ENCODE measurements at places on chromosomes 7 and 10.

DNA sequence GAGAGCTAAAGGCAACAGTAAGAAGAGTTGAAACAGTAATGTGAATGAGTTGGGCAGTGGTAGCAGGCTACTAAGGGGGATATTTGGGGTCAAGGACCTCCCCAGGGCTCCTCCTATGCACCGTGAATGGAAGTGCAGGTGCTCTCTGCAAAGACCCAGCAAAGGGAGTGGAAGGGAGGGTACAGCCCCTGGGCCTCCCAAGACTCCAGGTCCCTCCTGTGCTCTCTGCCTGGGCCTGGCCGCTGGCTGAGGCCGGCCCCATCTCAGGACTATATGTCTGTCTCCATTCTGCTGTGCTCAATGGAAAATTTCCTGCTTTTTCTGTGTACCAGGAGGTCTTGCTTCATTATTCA lies 372.1 kb upstream of the MKI67 start:
- DNase-seq, result no peak

GRCh38 chr7:149827089-149827981 lies 10.8 kb upstream of the ZNF862 start:
- no peak for DNase-seq

DNA sequence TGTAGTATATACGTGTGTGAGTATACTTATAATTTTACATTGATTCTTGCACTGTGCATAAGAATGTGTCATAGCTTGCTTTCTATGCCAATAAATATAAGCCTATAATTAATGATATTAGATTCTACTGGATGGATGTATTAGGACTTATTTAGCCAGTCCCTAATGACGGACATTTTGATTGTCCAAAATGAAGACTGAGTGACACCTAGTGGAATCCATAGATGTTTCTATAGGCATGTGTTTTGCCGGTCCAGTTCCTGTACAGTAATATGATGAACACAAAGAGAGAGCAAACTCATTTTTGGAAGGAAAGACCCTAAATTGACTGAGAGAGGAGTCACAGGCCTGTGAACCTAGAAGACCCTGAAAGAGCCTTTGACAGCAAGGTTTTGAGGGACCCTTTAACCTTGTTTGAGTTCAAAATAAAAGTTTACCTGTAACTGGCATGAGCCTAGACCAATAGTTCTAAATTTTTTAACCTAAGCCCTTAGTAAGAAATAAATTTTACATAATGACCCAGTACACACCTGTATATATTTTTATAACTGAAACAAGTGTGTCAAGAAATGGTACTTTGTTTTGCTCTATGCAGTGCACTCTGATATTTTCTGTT lies 42.4 kb upstream of the AGBL3 start:
- DNase-seq, result no peak

DNA sequence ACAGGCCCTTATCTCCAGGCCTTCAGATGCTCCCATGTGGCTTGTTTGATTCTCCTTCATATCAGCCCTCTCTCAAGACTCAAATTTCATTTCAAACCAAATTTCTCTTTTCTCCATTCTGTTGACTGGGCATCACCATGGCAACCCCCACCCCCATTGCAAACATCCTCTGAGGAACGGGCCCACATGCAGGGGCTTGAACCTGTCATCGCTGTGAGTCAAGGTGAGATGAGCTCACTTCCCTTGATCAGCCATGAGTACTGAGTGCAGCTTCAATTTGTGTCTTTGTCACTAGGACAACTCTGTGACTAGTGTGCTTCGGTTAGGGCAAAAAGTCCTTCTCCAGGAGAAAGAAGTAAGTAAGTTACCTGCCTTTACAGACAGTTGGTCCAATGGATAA lies 41.9 kb downstream of the CALML3 start:
- no peak for DNase-seq

- DNase-seq, result no peak
These were observed 38.2 kb upstream of the CCDC3 start for GRCh38 chr10:13039761-13040160.

DNA sequence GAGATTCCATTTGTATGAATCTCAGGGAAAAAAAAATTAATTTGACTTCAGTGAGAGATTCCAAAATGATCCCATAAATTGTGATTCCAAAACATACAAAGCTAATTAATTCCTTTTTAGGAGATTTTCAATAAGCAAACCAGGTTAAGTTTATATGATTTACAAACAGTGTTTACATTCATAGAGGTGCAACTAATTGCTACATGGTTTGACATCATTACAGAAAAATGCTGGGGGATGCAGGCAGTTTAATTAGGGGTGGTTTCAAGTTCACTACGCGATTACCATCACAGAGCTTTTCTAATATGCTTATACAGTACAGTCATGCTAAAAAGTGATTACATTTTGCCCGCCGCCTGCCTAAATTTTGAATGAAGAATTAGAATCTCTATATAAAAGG lies 143.2 kb upstream of the MGMT start:
- DNase-seq, result no peak

- DNase-seq, result peak; percentile 62
These were observed at the start of gene IFIT1 for GRCh38 chr10:89391907-89392756. IFIT1 (plus strand) TSS chr10:89392623; CDS start chr10:89392713, 90 bp downstream.

DNA sequence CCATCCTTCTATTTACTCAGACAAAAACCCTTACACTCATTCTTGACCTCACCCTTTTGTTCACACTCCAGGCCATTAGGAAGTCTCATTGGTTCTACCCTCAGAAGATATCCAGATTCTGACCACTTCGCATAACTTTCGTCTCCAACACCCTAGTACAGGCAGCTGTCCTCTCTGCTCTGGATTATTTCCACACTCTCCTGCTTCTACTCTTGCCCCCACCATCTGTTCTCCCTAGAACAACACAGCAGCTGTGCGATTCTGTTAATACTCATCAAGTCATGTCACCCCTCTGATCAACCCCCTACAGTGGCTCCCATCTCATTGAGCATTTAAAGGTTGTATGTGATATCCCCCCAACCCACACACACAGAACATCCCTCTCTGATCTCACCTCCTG lies 15.5 kb upstream of the TRIL start:
- DNase-seq, result no peak

GRCh38 chr10:21166557-21167287 lies 269.6 kb upstream of the NEBL start:
- no peak for DNase-seq

DNA sequence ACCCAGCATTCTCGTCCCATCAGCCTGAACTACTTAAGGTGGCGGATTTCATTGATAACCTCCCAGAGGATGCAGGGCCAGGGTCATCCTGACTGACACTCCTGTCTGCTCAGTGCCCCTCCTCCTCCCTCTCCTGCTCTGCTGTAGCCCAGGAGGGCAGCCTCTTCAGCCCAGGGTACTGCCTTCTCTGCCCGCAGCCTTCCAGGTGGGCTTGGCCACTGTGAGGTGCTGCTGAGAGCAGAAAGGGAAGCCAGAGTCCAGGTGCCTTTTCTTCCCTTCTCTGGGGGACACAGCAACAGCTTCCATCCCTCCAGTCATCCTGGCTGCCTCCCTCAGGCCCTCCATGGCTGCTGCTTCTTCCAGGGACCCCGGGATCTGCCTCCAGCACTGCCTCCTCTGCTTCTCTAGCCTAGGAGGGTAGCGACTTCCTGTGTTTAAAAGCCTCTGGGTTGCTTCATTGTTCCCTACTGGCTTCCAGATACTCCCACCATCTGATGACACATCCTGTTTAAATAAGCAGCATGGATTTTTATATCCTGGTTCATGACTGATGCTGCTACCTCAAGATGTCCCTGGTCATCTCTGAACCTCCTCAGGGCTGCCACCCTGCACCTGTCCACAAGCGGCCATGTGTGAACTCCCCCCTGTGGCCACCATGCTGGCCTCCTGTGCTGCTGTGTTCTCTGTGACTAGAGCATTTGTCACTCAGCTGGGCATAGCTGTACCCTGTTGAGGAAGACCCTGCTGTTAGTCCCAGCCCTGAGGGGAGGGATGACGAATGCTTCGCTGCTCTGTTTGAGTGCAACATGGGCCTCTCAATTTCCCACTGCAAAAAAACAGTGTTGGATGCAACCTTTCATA lies 55.8 kb downstream of the AKR1C4 start:
- DNase-seq, result no peak
